IPS DF 19.7 (cell line): ENCODE measurements at places on chromosomes 2 and 18.

DNA sequence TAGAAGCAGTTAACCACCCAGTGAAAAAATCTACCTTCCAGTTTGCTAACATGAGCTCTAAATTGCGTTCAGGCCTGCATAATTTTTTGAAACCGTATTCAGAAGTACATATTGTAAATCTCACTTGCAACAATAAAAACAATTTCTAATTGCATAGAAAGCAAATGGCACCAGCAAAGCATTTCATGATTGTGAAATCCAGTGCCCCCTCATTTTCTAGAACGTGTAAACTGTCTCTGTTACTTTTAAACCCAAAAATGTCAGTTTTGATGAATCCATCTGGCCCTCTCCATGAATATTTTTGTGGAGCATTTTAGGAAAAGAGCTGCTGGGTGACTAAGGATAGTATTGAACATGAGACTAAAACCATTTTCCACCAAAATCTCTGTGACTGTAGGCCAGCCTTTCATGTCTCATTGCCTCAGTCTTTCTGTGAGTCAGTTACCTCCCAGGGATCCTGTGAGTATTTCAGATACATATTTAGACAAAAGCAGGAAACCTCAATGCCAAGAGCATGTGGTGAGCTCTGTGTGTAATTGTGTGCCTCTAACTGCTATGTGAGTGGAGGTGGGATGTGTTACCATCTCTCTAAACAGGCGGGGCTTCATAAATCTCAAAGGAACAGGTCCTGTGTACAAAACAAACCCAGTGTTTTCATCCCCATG lies 477.8 kb upstream of the DCC start:
- no peak for DNase-seq

DNA sequence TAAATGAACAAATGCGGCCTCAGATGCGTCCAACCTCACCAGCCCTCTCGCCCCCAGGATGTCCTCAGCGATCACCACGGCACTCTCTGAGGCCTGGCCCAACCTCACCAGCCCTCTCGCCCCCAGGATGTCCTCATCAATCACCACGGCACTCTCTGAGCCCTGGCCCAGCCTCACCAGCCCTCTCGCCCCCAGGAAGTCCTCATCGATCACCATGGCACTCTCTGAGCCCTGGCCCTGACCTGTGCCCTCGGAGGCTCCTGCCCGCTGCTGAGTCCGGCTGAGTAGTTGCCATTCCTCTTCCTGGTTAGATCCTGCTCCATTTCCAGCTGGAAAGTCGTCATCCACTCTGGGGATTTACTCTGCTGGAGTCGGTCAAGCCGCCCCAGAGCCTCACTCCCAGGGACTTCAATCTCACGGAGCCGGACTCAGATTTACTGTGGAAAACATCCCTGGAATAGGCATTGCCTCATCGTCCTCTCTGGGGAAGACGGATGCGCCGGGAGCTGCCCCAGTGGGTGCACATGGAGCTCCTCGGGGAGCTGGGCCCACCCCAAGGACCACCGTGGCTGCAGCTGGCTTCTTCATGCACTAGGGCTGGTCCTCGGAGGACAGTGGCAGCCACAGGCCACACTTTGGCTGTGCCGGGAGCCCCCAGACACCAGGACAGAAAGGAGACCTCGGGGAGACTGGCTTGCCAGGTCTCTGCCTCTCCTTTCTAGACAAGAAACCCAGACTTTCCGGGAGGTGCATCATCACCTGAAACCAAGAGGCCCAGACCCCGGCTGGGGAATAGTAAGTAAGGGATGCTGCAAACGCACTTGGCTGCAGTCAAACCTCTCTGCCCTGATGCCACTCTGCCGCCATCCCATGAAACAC lies 230.6 kb downstream of the EIPR1 start:
- no peak for DNase-seq

DNA sequence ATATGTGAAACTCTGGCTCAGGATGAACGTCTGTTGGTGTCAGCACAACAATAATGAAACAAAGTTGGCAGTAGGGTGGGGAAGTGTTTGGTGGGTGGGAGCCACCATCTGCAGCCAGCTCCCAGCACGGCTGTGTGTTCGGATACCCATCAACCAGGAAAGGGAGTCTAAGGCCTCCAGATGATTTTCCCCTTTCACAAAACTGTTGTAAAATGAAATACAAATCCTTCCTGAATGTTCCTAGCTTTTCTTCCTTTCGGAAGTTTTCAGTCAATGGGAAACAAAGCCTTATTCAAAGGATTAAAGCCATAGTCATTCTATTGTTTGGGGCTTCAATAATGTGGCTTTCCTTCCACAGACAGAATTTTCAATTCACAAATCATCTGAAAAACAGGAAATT lies 14.5 kb upstream of the DARS1 start:
- no peak for DNase-seq

GRCh38 chr2:109272461-109272860 lies 143.5 kb downstream of the SH3RF3 start:
- DNase-seq, result no peak

DNA sequence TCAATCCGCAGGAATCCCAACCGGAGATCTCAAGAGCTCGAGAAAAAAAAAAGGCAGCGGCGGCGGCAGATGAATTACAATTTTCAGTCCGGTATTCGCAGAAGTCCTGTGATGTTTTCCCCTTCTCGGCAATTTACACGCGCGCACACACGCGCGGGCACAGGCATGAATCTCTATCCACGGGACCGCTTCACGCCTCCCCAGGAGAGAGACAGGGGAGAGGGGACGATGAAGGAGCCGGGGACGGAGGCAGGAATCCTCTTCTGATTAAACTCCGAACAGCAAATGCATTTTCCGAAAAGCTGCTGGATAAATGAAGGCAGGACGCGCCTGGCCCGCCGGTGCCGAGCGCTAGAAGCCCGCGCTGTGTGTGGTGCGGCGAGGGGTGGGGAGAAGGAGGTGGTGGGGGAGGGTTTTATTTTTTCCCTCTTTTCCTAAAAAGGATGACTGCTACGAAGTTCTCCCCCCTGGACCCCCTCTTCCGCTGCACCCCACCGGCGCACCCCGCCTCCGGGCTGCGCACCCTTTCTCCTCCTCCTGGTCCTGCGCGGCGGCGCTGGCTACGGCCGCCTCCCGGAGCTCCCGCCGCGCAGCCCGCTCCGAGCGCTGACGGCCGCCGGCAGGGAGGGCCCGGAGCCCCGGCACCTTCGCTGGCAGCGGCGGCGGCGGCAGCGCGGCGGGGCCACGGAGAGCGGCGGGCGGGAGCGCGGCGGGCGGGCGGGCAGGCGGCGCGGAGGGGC lies at the start of gene BCL2:
TSS of gene BCL2 (minus strand) at position 387 of the 740 bp plus-strand sequence.
- DNase-seq, result no peak
